Neural crest cell (in vitro differentiated cells): ENCODE measurements at places on chromosomes 4 and X.

- no peak for DNase-seq
Observed at GRCh38 chr4:62394766-62395165, 1194.6 kb downstream of the ADGRL3 start.

DNA sequence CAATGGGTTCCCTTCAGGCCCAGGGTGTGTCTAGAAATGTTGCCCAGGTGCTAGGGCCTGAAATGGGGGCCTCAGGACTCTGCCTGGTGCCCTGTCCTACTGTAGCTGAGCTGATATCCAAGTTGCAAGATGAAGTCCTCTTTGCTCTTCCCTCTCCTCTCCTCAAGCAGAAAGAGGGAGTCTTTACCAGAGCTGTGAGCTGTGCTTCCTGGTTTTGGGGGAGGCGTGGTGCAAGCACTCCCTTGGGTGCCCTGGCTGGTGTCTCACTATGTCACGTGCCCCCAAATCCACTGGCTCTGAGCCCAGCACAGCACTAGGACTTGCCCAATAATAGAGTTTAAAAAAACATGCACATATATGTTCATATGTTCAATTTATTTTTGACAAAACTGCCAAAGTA, 29.3 kb upstream of the CT47A1 start:
- DNase-seq = no peak

GRCh38 chr4:38673130-38673978, 9.4 kb downstream of the KLF3 start:
- no peak for DNase-seq

- DNase-seq = no peak
Observed at GRCh38 chrX:78493180-78493579, 165.8 kb upstream of the CYSLTR1 start.

DNA sequence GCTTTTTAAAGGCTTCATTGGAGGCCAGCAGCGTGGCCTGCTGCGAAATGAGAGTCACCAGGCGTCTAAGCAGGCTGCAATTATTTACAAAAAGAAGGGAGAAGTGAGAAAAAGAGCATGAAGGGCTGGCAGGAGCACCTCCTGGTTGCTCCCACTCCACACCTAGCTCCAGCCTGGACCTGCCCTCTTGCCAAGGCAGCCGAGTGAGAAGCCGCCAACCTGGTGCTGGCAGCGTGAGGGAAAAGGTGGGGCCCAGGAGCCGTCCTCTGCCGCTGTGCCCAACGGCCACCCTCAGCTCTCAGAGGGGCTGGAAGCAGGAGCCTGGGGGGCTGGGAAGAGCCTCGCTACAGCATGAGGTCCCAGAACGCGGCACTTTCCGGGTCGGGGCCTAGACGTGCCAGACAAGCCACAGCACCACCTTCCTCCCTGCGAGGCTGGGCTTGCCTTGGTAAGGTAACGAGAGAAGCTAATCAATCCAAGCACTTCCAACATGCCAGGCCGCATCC, 16.3 kb downstream of the SLC6A8 start:
- no peak for DNase-seq

- no peak for DNase-seq
Observed at GRCh38 chr4:100357542-100357941, 160.3 kb downstream of the EMCN start.

DNA sequence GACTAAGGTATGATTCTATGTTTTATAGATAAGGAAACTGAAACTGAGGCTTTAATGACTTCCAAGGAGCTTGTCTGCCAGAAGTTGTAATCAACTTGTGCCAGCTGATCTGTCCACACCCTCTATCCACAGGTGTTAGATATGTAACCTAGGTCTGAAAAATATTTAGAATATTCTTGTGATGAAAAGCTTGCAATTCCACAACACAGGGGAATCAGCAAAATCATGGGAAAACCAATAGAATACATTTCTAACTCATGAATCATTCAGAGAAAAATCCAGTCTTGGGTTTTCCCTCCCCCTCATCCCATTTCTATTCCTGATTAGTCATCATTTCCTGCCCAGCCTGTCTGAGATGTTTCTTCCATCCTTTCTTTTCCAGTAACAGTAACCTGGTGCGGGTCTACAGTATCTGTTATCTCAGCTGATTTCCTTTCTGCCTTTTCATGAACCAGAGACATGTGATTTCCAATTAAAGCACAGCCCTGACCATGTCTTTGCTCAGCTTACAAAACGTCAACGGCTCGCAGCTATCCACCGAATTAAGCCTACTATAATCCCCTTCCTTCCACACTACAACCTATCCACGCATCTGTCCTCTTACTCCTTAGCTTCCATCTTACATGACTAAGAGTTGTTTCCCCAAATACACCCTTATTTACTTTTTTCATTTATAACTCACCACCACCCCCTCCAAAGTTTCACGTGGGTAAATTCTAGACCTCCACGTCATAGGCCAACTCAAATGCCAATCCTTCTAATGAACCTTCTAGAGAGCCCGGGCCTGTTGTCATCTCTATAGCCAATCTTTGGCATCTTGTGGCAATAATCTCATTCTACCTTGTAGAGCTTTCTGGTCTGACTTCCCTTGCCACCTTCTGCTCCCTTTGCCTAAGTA, 961 bp upstream of the NOCT start:
- no peak for DNase-seq

DNA sequence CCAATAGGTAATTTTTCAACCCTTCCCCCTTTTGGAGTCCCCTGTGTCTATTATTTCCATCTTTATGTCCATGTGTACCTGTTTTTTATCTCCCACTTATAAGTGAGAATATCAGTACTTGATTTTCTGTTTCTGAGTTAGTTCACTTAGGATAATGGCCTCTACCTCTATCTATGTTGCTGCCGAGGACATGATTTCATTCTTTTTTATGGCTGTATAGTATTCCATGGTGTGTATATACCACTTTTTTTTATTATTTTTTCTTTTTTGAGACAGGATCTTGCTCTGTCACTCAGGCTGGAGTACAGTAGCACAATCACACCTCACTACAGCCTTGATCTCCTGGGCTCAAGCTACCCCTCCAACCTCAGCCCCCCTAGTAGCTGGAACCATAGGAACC, 47.6 kb downstream of the FUNDC1 start:
- DNase-seq = no peak

- DNase-seq = no peak
Observed at GRCh38 chr4:165931741-165932140, 58.7 kb downstream of the TLL1 start.

- DNase-seq = no peak
Observed at GRCh38 chr4:65250916-65251315, 419.4 kb downstream of the EPHA5 start.

- no peak for DNase-seq
Observed at GRCh38 chr4:184802697-184803015, 23.1 kb downstream of the ACSL1 start.

GRCh38 chr4:147571036-147571770, 46.0 kb upstream of the TMEM184C start:
- DNase-seq = no peak

DNA sequence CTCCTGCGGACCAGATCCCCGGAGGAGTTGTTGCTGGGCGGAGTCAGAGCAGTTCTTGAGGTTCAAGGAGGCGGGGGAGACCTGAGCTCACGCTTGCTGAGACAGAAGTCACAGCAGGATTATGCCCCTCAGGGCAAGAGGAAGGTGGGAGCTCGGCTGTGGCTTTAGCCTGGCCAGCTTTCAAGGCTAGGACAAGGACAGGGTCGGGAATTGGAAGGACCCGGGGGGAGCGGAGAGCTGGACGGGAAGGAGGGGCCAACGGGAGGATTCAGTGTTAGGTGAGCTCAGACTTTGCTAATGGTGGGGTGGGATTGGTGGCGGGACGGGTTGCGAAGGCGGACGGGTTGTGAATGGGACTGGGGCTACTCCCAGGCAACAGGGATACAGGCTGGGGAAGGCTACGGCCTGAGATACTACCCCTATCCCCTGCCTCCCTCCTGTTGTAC, at the start of gene RIBC1:
TSS of gene RIBC1 (plus strand) at position 13 of the 446 bp plus-strand sequence. CDS start 3,404 bp downstream, outside the sequence.
- DNase-seq = no peak

- DNase-seq = no peak
Observed at GRCh38 chr4:144399927-144400326, 246.0 kb upstream of the HHIP start.

GRCh38 chr4:7132730-7133582, 59.4 kb upstream of the SORCS2 start:
- no peak for DNase-seq
